AG04450 (cell line): ENCODE measurements at places on chromosomes 13 and 19.

GRCh38 chr19:56253737-56254136, 18.8 kb upstream of the EDDM13 start:
- DNase-seq, result peak; percentile 20

DNA sequence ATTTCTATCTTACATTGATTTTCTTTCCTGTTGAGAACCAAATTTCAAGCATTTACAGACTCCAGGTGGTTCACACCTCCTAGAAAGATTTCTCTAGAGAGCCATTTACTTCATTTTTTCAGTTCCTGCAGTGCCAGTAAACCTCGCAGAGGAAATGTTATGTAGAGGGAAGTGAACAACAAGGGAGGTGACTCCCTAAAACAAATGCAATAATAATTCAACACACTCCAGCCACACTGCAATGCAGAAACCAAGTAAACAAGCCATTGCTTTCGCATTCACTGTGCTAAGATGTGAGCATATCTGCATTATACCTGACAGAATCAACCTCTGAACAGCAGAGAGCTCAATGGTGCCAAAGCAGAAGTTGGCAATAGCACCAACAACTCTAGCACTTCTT, 215.1 kb downstream of the RBM26 start:
- no peak for DNase-seq

DNA sequence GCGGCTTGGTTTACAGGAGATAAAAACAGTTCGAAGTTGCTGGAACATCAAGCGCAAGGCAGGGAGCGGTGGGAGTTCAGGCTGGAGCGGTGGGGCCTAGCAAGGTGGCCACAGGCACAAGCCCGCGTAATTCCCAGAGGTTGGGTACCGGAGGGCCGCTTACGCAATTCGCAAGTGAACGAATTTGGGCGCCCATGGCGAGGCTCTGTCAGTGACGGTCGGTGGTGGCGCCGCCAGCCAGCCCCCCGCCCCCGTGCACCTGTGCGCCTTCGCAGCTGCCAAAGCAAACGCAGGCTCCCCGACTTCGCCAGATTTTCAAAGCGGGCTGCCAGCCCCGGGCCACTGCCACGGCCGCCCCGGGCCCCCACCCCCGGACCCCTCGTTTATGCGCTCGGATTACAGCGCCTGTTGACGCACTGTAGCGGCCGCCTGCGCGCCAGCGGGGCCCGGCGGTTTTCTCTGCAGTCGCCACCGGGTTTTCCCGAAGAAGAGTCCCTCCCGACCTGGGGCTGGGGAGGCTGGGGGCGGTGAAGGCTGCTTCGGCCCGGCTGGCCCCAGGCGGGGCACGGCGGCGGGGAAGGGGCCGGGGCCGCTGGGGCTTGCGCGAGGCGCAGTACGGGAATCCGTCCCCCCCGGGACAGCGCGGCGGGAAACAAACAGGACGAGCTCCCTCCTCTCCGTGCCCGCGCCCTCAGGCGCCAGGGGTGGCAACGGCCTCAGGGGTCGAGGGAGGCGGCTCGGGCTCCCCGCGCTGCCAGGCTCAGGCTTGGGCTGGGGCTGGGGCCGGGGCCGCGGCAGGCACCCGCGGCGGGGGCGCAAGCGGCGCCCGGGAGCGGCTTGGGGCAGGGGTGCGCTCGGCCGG, 709 bp downstream of the N4BP2L1 start:
- DNase-seq, result no peak

DNA sequence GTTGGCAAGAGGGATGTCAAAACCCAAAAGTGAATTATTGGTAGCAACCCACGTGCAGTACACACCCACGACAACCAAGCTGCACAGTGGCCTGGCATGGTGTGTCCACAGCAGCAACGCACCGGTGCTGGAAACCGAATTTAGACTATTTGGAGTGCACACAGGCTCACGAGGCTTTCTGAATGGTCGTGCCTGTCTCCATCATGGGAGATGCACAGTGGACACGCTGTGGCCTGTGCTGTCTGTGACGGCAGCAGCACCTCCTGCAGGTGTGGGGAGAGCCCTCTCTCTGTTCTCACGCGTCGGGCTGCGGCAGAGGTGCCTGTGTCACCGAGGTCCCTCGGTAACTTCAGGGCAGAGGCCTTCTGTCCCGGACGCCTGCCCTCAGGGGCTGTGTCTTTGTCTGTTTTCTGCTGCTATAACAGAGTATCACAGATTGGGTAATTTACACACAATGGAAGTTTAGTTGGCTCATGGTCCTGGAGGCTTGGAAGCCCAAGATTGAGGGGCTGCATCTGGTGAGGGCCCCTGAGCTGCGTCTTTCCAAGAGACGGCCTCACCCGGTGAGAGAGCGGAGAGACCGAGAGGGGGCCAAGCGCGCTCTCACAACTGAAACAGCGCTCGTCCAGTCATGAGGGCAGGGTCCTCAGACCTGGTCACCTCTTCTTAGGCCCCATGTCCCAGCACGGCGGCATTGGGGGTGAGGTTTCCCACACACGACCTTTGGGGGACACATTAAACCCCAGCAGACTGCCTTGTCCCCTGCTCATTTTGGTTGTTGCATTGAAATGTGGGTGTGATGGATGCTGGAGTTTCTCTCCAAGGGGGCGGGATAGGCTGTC, 9.1 kb upstream of the MCF2L start:
- DNase-seq, result no peak

DNA sequence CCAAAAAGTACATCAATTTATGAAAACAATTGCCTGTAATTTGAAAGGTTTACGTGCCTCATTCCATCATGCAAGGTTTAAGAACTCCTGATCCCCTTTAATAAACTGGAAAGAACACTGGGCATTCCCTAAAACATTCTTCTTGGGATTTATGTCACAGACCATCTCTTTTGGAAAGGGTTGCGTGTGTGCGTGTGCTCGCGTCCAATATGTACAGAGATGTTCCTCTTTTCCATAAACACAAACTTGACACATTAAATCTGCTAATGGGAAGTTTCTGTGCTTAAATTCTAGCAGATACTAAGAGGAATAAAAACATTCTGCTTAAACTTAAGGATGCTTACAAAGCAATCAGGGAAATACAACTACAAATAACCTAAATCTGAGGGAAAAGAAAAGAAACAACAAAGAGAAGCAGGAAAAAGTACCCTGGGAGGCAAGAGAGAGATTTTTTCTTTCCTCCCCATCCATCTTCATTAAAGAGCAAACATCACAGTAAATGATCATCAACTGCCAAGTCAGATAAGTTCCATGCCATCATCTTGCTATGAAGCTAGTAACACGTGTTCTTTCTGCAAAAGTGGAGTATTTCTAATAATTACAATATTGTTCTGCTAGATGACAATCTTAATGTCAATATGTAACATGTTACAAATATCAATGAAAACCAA, 83.7 kb downstream of the STK24 start:
- no peak for DNase-seq

DNA sequence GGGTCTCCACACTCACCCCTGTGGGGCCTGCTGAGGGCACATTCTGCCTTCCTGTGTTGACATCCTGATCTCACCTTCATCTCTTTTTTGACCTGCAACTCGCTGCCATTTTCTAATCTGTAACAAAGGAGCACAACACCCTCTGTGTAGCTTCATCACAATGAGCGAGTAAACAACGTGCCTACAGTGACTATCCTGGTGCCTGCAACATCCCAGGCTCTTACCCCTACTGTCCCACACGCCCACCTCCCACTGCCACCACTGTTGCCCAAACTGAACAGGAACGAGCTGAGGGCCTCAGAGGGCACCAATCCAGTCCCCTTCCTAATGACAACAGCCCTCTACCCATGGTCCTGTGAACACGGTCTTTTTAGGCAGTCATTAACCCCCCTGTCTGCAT, 102.2 kb upstream of the GJB6 start:
- DNase-seq, result no peak

- no peak for DNase-seq
These were observed 412.0 kb downstream of the FOXO1 start for GRCh38 chr13:40254394-40254793.

DNA sequence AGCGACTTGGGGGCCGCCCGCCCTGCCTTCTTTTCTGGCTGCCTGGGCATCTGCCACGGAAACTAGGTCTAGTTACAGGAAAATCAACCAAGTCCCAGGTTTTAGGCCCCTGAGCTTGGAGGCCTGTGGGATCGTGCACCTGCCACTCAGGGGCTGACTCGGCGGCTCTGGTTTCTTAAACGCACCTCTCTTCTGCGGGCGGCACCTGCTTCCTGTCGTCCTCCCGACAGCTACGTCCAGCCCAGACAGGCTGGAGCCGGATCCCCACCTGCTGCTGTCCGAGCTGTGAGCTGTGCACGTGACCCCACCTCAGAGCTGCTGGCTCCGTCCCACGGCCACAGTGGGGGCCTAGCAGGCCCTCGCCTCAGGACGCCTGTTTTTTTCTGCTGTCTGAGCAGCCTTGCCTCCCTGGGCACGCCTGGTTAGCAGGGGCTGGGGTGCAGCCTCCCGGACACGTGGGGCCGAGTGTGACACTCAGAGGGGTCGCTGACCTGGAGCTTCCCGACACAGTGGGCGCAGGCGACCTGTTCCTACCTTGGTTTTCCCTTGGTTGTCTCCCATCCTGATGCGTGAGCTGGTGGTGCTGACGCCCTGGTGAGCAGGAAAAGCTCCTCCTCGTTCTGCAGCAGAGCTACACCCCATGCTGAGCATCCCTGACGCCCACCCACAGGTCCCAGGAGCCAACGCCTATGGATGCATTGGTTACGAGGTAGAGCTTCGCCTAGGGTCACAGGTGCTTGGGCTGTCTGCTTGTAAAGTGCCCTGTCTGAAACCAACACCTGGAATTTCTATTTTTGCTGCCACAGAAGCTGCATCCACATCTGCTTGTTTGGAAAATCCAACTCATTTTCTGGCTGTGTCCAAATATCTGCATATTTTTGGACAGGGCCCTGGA, 17.5 kb downstream of the TMEM255B start:
- no peak for DNase-seq

DNA sequence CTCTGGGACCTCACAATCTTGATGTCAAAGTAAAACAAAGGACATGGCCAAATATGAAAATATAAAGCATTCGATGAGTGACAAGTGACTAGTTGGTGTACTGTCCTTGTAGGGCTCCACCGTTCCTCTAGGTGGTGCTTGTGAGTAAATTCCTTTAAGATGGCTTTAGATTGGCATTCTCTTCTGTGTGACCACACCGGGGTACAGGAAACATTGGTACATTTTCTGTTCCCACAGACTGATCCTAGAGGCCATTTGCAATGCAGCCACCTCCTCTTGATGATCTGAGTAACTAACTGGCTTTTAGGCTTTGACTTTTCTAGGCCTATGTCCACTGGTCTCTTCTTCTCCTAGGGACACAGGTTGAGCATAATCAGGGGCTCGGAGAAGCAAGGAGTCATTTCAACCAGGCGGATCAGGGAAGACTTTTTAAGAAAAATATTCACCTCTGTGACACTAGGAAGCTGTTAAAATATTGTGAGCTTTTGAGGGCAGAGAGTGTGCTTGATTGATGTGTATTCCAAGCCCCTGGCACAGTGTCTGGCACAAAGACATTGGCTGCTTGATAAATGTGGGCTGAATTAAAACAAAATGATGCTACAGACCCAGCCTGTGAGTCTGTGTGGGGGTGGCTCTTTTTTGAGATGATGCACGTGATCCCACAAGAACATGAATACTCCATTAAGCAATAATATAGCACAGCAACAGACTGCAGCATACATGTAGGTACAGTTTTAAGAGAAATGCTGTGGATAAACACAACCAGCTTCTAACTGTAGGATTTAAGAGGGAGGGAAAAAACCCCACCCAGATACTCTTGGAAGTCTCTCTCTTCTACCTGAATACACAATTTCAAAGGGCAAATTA, 21.0 kb downstream of the EPSTI1 start:
- no peak for DNase-seq

DNA sequence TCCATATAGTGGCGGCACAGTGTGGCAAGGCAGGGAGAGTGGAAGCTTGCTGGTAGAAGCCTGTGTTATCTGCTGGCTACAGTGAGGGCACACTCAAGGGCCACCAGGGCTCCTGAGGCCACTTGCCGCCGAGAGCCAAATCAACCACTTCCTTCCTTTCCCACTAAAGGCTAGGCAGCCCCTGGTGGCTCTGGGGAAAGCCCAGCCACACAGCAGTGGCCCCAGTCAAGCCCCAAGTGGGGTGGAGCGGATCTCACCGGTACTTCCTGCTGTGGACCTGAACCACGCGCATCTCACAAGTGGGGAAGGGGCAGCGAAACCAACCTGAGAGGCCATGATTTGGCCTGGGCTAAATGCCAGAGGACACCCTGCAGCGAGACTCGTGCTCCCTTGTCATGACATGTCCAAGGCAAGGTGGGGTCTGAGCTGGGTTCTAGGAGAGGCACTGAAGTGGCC, 21.9 kb upstream of the SLC35E1 start:
- no peak for DNase-seq

DNA sequence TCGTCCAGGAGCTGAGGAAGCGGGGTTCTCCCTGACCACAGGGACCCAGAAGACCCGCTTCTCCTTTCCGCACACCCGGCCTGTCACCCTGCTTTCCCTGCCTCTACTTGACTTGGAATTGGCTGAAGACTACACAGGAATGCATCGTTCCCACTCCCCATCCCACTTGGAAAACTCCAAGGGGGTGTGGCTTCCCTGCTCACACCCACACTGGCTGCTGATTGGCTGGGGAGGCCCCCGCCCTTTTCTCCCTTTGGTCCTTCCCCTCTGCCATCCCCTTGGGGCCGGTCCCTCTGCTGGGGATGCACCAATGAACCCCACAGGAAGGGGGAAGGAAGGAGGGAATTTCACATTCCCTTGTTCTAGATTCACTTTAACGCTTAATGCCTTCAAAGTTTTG, 18.9 kb downstream of the VASP start:
- no peak for DNase-seq

DNA sequence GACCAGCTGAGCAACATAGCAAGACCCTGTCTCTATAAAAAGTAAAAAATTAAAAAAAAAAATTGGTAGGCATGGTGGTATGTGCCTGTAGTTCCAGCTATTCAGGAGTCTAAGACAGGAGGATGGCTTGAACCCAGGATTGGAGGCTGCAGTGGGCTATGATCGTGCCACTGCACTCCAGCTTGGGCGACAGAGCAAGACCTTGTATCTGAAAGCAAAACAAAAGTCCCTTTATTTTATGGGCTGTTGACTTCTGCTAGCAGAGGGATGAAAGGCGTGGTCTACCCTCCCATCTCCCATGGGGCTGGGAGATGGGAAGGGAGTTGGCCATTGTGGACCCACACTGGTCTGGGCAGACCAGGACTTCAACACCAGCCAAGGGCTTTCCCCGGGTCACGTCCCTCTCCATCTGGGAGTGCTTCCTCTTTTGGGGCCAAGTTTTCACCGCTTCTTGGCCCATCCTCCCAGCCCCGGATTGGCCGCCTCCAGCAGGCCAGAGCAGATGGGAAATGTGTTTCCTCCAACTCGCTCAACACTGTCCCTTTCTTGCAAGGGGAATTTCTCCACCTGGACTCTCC, 2.2 kb upstream of the TNFSF9 start:
- DNase-seq, result no peak

DNA sequence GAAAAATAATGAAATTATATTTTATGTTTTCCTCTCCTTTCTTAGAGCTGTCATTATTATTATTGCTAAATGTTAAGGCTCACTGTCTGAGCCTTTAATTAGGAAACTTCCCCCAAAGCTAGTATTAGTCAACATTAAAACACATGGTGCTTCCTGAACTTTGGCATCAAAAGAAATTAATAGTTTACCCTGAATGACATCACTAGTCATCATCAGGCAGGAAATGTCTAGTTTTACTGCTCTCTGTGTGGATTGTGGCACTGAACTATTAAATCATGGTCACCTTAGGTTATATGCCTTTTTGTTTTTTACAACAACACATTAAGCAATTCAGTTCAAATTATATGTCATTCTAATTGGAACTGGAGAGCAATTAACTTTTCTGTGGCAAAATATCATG, 595.5 kb downstream of the SLITRK1 start:
- no peak for DNase-seq

- no peak for DNase-seq
These were observed 16.5 kb upstream of the SPACA6 start for GRCh38 chr19:51676566-51677083.
